ENCODE measurements at places on chromosomes 3 and 15.

- no peak for DNase-seq
Observed at GRCh38 chr3:196268284-196269163, 19.0 kb downstream of the PCYT1A start.

GRCh38 chr3:50275996-50276761 lies 2.7 kb upstream of the LSMEM2 start:
- DNase-seq: no peak

DNA sequence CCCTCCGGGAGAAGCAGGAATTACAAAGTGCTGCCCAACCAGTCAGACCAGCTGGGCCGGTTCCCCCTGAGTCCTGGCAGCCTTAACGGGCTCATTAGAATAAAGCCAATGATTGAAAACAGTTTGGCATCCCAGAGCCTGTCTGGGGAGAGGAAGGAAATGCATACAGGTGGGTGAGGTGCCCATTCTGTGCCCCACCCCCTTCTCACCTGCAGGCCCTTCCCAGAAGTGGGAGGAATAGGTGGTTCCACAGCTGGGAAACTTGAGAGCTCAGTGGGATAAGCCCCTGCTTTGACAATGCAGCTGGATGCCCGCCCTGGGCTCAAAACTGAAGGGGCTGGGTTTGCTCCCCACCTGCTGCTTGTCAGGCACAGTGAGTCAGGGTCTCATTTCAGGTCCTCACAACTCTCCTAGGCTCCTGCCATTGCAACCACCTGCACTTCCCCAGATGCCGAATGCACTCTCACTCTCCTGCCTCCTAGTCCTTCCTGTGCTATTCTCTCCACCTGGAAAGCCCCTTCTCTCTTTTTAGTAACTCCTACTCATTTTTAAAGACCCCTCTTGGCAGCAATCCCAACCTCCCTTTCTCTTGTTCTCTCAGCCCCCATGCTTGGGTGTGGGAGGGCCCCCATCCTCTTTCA lies 5.5 kb upstream of the BUB1B start:
- DNase-seq: no peak

DNA sequence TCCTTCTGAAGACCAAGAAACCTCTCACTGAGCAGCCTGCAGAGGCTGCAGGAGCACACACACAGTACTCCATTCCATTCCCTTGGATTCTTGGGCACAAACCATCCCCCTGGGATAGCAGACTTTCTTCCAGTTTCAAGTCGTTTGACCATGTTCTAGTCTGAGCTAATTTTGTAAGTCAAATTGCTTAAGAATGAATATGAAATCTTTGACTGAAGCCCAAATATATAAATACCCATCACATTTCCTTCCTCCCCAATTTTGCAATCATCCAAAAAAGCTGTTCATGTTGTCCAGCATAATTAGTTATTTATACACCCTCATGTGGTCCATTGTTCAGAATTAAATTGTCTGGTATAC lies 231.2 kb upstream of the TPRG1 start:
- DNase-seq: no peak

DNA sequence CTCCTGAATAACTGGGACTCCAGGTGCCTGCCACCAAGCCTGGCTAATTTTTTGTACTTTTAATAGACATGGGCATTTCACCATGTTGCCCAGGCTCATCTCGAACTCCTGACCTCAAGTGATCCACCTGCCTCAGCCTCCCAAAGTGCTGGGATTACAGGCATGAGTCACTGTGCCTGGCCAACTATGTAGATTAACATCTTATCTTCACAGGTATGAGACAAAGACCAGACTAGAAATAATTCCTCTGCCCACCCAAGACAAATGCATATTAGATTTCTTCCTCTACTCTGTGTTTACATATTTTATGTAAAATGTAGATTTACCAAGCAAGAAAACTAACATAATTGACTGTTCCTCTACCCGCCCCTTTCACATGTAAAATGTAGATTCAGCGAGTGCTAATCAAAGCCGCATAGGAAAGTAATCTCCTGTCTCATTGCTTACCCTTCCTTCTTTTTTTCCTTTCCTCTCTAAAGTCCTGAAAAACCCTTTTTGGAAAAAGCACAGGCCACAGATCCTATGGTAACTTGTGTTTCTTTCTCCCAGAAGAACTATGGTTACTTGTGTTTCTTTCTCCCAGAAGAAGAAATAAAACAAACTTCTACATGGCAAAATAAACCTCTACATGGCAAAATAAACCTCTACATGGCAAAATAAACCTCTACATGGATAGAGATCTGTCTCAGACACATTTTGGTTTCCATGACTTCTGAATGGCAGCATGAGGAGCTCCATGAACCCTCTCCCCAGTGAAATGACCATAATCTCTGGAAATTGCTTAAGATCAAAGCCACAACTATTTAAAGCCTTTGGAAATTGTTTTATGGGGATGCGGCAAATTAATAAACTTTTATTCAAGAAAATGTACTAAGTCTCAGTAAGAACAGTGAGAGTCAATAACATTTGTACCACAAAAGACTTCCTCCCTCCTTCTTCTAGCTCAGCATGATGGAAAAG lies 9.1 kb upstream of the ABHD2 start:
- DNase-seq: no peak

GRCh38 chr15:74613089-74613952 lies 2.3 kb upstream of the CLK3 start:
- no peak for DNase-seq

- no peak for DNase-seq
Observed at GRCh38 chr15:58554758-58555157, 123.0 kb downstream of the LIPC start.

- no peak for DNase-seq
Observed at GRCh38 chr15:70121624-70122302, 24.0 kb upstream of the TLE3 start.

DNA sequence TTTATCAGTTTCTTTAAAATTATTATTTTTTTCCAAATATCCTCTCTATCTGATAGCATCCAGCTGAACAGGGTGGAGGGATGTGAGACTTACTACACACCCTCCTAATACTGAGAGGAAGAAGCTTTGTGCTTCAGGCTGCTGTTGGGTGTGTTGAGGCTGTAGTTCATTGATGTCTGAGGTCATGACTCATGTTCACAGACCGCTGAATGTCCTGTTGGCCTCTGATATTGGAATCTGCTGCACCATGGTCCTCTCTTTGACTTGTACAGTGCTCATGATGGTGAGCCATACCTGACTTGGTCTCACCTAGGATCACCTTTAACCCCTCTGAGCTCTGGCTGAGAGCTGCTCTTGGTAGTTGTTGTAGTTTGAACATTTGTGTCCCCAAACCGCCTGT lies 302.9 kb downstream of the SATB1 start:
- no peak for DNase-seq

GRCh38 chr3:184836090-184836822 lies 24.3 kb downstream of the VPS8 start:
- no peak for DNase-seq
